ENCODE measurements at places on chromosomes 11 and 22.

DNA sequence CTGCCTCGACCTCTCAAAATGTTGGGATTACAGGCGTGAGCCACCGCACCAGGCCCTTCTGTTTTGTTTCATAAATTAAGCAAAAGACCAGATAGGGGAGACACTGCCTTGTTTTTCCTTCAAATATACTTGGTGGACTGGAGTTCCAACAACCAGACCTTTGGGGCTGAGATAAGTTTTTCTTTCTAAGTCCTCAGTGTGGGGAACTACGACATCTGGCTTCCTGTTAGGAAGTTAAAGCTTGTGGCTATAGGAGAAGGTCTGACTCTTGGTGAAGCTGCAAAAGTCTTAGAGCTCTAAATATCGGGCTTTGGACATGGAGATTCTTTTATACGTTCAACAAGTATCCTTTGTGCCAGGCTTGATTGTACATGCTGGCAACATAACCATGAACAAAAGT lies 64.1 kb upstream of the EED start:
- DNase-seq: no peak

DNA sequence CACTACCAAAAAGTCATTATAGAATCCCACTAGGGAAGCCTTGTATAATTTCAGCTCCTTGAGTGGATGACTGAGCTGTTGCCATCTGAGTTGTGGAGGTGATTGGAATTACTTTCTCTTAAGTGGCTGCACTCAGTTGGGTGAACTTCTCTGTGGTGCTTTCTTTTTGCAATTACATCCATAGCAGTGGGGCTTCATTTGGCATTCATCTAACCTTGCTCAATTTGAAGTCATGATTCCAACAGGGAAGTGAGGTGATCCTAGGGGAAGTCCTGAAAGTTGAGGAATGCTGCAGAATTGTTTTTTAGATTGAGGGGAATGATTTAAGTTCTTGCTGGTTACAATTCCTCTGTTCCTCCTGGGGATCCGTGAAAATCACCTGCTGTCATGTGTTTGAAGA lies 39.6 kb downstream of the ARHGAP42 start:
- no peak for DNase-seq

GRCh38 chr22:35299673-35300499 lies at the start of gene TOM1:
TOM1 (plus strand) TSS chr22:35299894; CDS start chr22:35299929, 35 bp downstream.
- DNase-seq: peak; percentile 54

GRCh38 chr11:58134151-58134550 lies 8.8 kb upstream of the OR9I1 start:
- DNase-seq: no peak

- DNase-seq: no peak
Measured at GRCh38 chr22:25153961-25154666, 45.5 kb upstream of the CRYBB3 start.

- no peak for DNase-seq
Measured at GRCh38 chr11:115077740-115078139, 399.4 kb downstream of the NXPE2 start.

- DNase-seq: no peak
Measured at GRCh38 chr22:49449377-49449776, 378.3 kb downstream of the BRD1 start.

DNA sequence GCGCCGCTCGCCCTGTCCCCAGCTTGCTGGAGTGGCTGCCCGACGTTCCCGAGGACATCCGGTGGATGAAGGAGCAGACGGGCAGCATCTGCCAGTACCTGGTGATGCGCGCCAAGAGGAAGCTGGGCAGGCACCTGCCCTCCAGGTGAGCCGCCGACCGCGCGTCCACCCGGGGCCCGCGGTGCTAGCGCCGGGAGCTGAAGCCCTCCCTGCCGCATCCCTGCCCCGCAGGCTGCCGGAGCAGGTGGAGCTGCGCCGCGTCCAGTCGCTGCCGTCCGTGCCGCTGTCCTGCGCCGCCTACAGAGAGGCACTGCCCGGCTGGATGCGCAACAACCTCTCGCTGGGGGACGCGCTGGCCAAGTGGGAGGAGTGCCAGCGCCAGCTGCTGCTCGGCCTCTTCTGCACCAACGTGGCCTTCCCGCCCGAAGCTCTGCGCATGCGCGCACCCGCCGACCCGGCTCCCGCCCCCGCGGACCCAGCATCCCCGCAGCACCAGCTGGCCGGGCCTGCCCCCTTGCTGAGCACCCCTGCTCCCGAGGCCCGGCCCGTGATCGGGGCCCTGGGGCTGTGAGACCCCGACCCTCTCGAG lies 3.3 kb upstream of the CRACR2B start:
- no peak for DNase-seq

DNA sequence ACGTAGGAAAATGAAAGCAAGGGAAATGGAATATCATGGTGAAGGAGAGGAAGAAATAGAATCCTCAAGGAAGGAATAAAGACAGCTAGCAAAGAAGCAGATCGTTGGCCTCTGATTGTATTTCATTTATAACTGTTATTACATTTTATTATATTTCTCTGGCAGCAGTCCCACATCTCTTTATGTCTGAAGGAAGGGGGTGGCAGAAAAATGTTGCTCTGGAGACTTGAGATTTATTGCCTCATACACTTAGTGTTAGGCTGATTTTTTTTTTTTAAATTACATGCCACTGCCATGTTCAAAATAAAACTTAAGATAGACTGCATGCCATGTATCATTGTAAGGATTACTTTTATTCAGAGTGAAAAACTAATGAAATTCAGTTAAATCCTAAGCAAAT lies 971.7 kb upstream of the CHORDC1 start:
- no peak for DNase-seq

DNA sequence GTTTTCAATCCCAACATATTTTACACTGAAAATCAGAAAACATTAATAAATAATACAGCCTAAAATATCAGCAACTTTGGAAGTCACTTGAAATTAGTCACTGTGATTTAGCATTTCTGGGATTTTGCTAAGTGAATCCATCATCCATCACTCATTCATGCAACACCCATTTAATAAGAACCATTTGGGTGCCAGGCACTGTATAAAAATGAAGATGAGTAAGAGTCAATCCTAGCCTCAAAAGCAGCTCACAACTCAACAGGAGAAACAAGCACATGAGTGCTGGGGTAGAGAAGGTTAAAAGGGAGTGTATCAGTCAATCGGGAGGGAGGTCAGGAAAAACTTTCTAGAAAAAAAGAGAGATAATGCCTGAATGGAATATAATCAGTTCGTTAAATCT lies 77.9 kb downstream of the PGR start:
- DNase-seq: no peak

DNA sequence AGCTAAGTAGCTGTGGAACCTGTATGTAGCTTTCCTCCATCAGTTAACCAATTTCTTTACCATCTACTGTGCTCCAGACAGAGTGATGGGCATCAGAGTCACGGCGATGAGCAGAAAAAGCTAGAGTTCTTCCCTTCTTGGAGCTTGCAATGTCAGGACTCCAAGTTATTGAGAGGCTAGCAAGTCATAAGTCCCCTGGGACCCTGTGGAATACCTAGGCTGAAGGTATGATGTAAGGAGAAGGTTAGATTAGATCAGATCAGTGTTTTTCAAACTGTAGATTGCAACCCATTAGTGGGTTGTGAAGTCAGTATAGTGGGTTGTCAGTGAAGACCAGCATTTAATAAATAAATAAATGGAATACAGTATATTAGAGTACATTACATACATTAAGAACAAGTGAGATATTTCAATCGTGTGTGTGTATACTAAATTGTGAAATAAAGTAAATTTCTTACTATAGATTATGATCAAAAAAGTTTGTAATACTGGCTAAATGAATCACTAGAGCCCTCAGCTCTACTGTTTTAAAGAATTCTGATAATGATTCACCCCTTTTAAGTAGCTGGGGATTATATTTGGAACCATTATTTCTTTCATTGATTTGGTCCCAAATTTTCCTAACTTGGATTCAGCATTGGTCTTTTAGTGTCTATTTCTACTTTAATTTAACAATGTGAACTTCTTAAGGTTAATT lies 52.3 kb downstream of the RASSF10 start:
- no peak for DNase-seq

GRCh38 chr11:128628325-128628673 lies 40.9 kb upstream of the ETS1 start:
- no peak for DNase-seq

- DNase-seq: no peak
Measured at GRCh38 chr22:48765595-48765994, 1062.1 kb downstream of the BRD1 start.

DNA sequence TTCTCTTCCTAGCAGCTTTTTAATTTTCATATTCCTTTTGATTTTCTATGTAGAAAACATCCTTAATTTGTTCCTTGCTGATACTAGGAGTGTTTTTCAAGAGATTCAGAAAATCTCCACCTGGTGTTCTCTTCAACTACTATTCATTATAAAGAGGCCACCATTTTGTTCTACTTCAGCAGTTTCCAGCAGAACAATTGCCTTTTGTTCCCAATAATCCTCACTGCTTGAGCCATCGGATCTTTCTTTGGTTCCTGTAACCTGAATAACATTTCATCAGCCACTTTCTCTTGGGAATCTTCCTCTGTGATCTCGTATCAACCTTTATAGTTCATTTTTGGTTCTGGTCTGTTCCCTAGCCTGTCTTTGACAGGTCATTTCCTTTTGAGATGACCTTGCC lies 1.8 kb upstream of the OR10A5 start:
- no peak for DNase-seq

DNA sequence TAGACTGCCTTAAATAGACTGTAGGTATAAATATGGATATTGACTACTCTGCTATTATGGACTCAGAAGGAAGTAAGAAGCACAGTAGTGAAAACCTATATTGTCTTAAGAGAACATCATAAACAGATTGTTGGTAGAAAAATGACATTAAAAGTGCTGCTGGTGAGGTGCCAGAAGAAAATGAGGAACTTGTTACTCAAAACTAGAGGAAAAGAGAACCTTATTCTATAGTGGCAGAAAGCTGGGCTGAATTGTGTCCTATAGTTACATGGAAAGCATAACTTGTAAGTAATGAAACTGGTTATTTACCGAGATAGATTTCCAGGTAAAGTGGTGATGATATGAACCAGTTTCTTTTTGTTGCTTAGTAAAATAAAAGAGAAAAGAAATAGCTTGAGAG lies 109.7 kb upstream of the CTSC start:
- no peak for DNase-seq

DNA sequence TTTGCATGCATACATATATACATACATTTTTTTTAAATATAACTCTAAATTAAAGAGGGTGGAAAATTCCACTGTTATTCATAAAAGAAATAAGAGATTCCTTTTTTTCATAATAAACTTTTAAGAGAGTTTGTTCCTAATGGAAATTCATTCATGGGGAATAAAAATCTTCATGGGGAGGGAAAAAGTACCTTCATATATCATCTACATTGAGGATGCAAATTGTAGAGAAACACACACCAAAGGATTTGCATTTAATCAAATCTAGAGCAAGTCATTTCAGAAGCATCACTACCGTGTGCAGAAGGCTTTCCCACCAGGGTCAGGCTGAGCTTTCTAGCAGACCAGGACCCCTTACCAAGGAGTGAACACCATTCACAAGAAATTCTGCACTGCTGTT lies at the start of gene POU2AF2:
Gene POU2AF2, plus strand, starts transcription at position 301 of the 400 bp plus-strand sequence. CDS start 129 bp downstream, outside the sequence.
- DNase-seq: no peak

- no peak for DNase-seq
Measured at GRCh38 chr11:10409207-10409661, 45.8 kb upstream of the AMPD3 start.

DNA sequence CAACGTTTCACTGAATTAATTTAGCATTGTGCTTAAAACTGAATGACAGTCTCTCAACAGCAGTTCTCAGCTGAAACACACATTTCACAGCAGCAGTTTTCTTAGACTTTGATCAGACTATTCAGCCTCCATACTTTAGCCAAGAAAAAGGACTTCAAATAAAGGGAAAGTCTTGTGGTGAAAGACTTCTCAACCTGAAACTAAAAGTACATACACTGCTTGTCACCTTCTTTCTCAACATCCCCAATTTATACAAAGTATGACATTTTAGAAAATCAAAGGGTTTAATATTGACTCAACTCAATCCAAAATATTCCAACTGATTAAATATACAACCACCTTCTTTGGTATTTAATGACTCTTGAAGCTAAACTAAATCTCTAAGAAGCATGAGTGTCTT lies 419.0 kb downstream of the LRRC4C start:
- DNase-seq: no peak

GRCh38 chr11:88348870-88349269 lies 11.3 kb upstream of the CTSC start:
- DNase-seq: no peak

- DNase-seq: no peak
Measured at GRCh38 chr11:114250993-114251814, 45.0 kb upstream of the NNMT start.

- DNase-seq: no peak
Measured at GRCh38 chr11:46378811-46379481, 2.5 kb upstream of the MDK start.
